Osteoblast (primary cell): ENCODE measurements at places on chromosomes 3 and 15. TPM values are rescaled to one million over a fixed set of nuclear protein-coding genes. Genes with fewer than 3 reads are reported as not detected.

GRCh38 chr15:68373028-68373427 is 58.9 kb downstream of the ITGA11 start:
- no peak for DNase-seq

- no peak for DNase-seq
Measured at GRCh38 chr3:70752051-70752450, 439.6 kb upstream of the MDFIC2 start.

DOCK3 gene
- 0.29 and 0.36 TPM in 2 replicates for total RNA-seq

RBP2 gene
- not detected in 2 replicates for total RNA-seq

DNA sequence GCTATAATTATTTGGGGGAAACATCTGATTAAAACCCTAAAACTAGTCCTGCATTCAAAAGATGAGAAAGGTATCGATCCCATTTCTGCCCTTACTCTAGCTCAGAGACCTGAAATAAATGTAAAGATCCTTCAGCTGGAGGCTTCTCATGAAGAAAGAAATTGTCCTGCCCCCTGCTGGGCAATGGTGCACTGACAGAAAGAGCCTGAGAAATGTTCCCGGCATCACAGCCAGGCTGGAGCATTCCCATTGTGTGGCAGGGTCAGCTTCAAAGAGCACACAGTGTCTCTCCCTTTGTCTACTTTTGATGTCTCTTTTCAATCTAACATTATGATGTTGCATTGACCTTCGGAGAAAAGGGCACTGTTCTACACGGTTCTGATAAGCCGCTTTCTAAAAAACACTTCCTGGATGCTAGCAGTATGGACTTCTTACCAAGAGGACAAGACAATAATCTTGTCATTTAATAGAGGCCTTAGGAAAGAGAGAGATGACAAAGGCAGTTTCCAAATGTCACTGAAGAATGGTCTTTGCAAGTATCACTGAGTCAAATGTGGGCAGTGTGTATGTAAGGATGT is 287.5 kb downstream of the MAGI1 start:
- DNase-seq = peak; percentile 52

DNA sequence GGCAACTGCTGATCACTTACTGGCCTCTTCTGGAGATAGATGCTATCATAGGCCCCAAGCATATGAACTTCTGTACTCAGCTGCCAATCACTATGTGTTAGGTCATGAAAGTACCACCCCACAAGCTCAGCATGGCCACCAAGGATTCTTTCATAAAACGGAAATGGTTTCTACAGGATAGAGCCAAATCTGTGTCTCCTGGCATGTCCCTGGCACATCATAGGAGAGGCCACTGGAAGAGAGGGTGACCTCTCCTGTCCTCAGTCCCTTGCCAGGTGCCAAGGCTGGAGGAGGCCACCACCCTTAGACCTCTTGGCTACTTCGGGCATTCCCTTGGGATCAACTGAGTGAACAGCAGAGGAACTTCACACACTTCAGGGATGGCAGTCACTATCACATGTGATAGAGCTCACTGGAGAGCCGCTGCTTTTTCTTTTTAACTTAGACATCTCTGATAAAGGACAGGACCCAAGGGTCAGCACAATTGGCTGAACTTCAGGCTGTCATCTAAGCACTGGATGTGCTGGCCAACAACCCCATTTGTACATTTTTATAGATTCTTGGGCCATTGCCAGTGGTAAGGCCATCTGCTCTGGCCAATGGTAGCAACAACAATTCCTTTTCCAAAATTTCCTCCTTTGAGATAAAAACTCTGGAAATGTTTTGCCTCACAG is 425.2 kb downstream of the SQOR start:
- DNase-seq = no peak

GPR171 gene
- not detected in 2 replicates for total RNA-seq

GRCh38 chr3:149042789-149043386 is 43.4 kb downstream of the HLTF start:
- DNase-seq = no peak

GRCh38 chr15:19984101-19984500 is 557.5 kb downstream of the GOLGA6L6 start:
- DNase-seq = no peak

DNA sequence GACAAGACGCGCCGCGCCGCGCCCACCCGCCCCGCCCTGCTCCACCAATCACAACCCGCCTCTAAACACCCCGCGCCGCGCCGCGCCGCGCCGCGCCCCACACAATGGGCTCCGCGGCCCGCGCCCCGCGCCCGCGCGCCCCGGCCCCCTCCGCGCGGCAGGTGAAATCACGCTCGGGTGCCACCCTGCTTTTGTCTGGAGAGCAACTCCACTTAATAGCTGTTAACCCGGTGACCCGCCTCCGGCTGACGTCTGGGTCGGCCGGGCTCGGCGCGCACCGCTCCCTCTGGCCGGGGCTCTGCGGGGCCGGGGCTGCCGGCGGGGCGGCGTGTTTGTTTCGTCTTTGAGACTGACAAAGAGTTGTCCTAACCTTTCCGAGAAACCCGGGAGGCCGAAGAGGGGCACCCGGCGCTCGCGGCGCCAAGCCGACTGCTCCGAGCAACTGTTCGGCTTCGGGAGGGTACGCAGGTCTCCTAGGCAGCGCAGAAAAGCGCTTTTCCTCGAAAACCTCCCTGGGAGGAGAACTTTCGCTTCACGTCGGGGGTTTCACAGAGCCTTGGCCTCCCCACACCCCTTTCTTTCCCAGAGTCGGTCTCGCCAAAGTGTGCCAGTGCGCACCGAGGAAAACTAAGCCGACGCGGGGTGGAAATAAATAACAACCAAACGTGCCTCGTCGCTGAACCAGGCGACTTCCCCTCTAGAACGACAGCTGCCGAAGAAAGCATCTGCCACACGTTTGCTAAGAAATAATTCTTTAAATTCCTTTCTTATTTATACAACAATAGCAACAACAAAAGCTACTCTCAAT is 518.4 kb downstream of the FOXP1 start:
- peak; percentile 87 for DNase-seq

SLC24A5 gene
- not detected in 2 replicates for total RNA-seq

GRCh38 chr15:67691450-67691849 is 133.9 kb upstream of the SKOR1 start:
- no peak for DNase-seq

GAP43 gene
- 2.1 and 3.6 TPM in 2 replicates for total RNA-seq

DNA sequence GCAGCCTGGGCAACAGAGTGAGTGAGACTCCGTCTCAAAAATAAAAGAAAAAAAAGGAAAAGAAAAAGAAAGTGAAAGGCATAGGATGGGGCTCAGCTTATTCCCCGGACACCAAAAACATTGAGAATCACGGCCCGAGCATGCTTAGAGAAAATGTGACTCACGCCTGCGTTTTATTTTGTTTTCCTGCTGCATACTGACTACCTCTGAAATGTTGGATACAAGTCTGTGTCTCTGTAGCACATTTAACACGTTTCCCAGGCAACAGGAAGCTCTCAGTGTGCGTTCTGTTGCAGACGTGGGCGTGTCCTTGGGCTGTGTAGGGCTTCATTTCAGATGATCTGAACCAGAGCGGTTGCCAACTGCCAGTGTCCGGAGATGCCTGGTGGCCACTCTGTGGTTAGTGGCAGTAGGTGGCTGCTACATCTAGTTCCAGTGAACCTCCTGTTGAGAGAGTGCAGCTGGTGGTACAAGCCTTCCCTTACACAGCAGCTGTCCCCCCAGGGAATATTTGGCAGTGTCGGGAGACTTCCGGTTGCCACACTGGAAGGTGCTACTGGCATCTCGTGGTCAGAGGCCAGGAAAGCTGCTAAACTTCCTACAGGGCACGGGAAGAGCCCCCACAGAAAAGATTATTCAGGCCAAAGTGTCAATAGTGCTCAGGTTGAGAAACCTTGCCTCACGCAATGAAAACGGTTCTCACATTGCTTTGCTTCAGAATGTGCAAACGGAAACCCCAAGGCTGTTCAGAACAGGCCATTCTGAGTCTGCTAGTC is 3.0 kb downstream of the SLC51A start:
- DNase-seq = peak; percentile 97

GRCh38 chr15:29889542-29890329 is 67.5 kb upstream of the TJP1 start:
- DNase-seq = peak; percentile 58

DNA sequence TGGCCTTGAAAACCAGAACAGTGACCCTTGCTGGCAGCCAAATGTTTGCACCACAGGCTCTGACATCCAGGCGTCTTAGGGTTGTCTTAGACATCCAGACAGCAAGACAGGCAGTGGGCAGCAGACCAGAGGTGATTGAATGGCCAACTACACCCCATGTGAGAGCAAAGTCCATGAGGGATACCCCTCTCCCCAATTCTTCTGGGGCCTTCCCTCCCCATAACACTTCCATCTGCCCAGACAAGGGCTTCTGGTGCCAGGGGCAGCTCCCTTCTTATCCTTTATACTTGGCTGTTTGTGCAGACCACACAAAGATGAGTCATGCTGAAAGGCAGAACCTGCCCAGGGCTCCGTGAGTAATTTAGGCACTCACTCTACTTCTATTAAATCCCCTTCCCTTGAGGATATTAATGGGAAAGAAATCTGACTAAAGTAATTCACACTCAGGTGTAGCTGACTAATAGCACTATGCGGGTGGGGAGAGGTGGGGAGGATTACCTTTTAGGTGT is 257.9 kb downstream of the UACA start:
- peak; percentile 95 for DNase-seq

- no peak for DNase-seq
Measured at GRCh38 chr3:98814817-98815420, 51.8 kb downstream of the ST3GAL6 start.

PIF1 gene
- total RNA-seq = 6.2 and 9.4 TPM in 2 replicates

GRCh38 chr3:131299836-131300235 is 81.7 kb upstream of the NUDT16 start:
- no peak for DNase-seq

GOLGA8H gene
- under 0.01 TPM in 1 of 2 replicates, not detected in the other for total RNA-seq

GRCh38 chr3:180633722-180634121 is 31.8 kb downstream of the TTC14 start:
- DNase-seq = no peak

- DNase-seq = no peak
Measured at GRCh38 chr3:22475665-22476240, 724.7 kb upstream of the ZNF385D start.

DNA sequence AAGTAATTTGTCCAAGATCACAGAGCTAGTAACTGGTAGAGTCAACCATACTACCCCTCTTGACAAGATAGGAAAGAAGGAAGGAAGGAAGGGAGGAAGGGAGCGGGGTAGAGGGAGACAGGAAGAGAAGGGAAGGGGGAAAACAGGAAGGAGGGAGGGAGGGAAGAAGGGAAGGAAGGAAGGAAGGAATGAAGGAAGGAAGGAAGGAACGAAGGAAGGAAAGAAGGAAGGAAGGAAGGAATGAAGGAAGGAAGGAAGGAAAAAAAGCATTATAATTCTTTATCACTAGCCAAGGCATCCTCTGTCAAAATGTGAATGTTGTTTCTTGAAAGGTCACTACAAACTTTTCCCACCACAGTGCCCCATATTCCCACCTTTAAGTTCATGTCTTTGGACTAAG is 223.6 kb downstream of the SHQ1 start:
- no peak for DNase-seq

- peak; percentile 46 for DNase-seq
Measured at GRCh38 chr15:40420071-40420713, 14.6 kb downstream of the IVD start.

CFAP44 gene
- total RNA-seq = 5.6 and 5.8 TPM in 2 replicates
